Neural progenitor cell (in vitro differentiated cells): ENCODE measurements at places on chromosomes 1 and 21. TPM values are rescaled to one million over a fixed set of nuclear protein-coding genes. Genes with fewer than 3 reads are reported as not detected.

Gene TBX15
- 2.8 and 2.9 TPM in 2 replicates for total RNA-seq

Gene KCNJ9
- 0.09 TPM in 2 replicates for total RNA-seq

Gene EDN2
- not detected in 2 replicates for total RNA-seq

Gene CNR2
- total RNA-seq, result not detected in 2 replicates

Gene PLA2G2F
- not detected in 2 replicates for total RNA-seq

Gene KRTAP27-1
- total RNA-seq, result not detected in 2 replicates

Gene TAS1R1
- not detected in 2 replicates for total RNA-seq

Gene KCNT2
- 24.1 and 29.8 TPM in 2 replicates for total RNA-seq

Gene TRIM67
- total RNA-seq, result not detected in 2 replicates

Gene LCE3D
- total RNA-seq, result not detected in 2 replicates

Gene TMEM200B
- total RNA-seq, result 0.56 and 1.1 TPM in 2 replicates

Gene CREB3L4
- 33.8 and 39.7 TPM in 2 replicates for total RNA-seq

Gene HMGN1
- total RNA-seq, result 516 and 903 TPM in 2 replicates

Gene DCST2
- 1.8 and 2.0 TPM in 2 replicates for total RNA-seq

Gene ADGRB2
- 7.1 and 21.2 TPM in 2 replicates for total RNA-seq

Gene CELA2B
- total RNA-seq, result not detected in 2 replicates

Gene ZNF683
- not detected in 2 replicates for total RNA-seq

Gene RNF187
- 16.1 and 32.3 TPM in 2 replicates for total RNA-seq

Gene CDA
- total RNA-seq, result 0.64 and 0.96 TPM in 2 replicates

Gene SASS6
- 16.7 and 31.7 TPM in 2 replicates for total RNA-seq

Gene PRDM15
- total RNA-seq, result 9.0 and 10.4 TPM in 2 replicates

Gene DNAJC16
- total RNA-seq, result 24.2 and 33.6 TPM in 2 replicates

Gene OR10R2
- total RNA-seq, result not detected in 2 replicates

Gene PTAFR
- not detected in 2 replicates for total RNA-seq

Gene TDRD10
- not detected in 2 replicates for total RNA-seq

Gene TBX19
- 1.3 and 3.1 TPM in 2 replicates for total RNA-seq

Gene FAM78B
- total RNA-seq, result 0.43 TPM in 1 of 2 replicates, not detected in the other

Gene RXFP4
- not detected in 2 replicates for total RNA-seq

Gene C1QB
- total RNA-seq, result not detected in 2 replicates

Gene CFAP107
- not detected in 2 replicates for total RNA-seq

Gene HSD11B1
- total RNA-seq, result not detected in 2 replicates

Gene QSOX1
- total RNA-seq, result 13.6 and 58.3 TPM in 2 replicates

Gene SNX7
- 33.9 and 46.7 TPM in 2 replicates for total RNA-seq

Gene TMEM269
- total RNA-seq, result 0.31 and 0.47 TPM in 2 replicates

Gene RHBDL2
- total RNA-seq, result 1.1 TPM in 1 of 2 replicates, not detected in the other

Gene PDZK1
- total RNA-seq, result 0.28 and 0.50 TPM in 2 replicates

Gene CELA2A
- total RNA-seq, result not detected in 2 replicates

Gene EFNA3
- total RNA-seq, result 4.0 and 9.6 TPM in 2 replicates

Gene TRIM45
- 15.7 and 19.0 TPM in 2 replicates for total RNA-seq

Gene MMEL1
- total RNA-seq, result 0.19 and 0.31 TPM in 2 replicates

Gene SPATA45
- total RNA-seq, result 1.1 TPM in 1 of 2 replicates, not detected in the other
